ENCODE measurements at places on chromosomes 6 and 20.
A peak's percentile ranks its signal among the peaks of the same experiment; 100 is the strongest.

GRCh38 chr6:39279539-39279938 is 34.7 kb downstream of the KCNK17 start:
- DNase-seq, result no peak

DNA sequence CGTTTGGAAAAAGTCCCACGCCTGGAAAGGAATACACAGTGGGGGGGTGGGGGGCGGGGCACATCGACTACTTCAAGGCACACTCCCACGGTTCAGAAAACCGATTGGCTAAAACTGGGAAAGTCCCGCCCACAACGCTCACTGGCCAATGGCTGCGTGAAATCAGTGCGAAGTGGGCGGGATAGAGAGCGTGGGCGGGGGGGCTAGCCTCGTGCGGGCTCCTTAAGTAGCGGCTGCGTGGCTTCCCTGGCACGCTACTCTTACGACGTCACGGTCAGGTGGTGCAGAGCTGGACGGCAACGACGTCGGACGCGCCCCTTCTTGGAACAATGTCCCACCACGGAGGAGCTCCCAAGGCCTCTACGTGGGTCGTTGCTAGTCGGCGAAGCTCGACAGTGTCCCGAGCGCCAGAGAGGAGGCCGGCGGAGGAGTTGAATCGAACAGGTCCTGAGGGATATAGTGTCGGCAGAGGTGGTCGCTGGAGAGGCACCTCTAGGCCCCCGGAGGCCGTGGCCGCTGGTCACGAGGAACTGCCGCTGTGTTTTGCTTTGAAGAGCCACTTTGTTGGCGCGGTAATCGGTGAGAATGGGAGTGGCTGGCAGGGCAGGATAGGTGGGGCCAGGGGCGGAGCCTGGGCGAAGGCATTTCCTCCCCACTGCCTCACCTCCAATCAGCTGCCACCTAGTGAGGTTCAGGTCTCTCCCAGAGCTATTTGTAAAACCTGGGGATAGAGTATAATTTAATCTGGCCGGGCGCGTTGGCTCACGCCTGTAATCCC is at the start of gene DDX43:
TSS of gene DDX43 (plus strand) at position 252 of the 778 bp plus-strand sequence. CDS start at position 330, 78 bp downstream.
- DNase-seq, result no peak

DNA sequence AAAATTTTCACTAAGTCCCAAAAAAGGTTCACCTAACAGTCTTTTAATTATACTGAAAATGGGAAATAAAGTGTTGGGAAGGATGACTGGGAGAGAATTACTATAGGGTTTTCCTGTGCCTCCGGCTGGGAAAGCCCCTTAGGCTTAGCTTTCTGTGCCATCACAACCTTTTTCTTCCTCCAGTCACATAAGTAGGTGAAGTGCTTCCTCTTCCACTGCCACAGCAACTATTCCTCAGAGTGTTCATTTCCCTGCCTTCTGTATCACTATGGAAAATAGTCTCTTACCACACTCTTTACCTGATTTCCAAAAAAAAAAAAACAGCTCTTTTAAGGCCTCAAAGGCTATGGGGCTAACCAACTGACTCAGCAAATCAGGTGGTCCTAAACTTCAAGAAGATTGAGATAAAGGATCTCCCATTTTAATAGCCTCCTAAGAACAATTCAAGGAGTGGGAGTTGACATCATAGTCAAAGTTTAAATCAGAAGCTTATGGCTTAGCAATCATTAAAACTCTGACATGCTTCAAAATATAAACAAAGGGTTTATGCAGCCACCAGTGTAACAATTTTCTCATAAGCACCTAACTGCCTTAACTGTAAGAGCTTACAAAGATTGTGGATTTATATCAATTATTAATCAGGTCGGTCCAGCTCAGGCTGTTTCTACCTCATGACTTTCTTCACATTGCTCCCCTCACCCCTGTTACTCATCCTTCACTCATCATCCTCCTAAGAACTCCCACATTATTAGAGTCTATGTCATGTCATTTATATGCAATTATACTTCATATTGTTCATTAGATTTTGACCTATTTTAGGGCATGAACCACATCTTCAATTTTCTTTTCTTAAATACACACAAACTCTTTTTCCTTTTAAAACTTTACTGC is 95.3 kb downstream of the RNGTT start:
- DNase-seq, result no peak

DNA sequence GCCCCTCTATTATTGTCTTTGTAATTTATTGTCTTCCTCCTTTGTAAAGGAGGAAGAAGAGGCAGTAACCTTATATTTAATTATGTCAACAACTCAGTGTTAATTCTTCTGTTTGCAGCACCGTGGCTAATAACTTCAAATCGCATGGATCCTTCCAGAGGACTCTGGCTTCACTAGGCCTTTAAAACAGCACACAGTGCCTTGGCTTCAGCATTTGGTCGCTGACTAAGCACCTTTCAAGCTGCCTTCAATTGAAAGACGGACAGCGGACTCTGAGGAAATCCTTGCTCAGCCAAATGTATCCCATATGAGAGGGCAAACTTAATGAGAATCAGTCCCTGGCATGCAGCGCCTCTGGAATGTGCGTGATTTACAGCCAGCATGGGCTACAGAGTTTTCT is 64.2 kb downstream of the SGK1 start:
- DNase-seq, result no peak

DNA sequence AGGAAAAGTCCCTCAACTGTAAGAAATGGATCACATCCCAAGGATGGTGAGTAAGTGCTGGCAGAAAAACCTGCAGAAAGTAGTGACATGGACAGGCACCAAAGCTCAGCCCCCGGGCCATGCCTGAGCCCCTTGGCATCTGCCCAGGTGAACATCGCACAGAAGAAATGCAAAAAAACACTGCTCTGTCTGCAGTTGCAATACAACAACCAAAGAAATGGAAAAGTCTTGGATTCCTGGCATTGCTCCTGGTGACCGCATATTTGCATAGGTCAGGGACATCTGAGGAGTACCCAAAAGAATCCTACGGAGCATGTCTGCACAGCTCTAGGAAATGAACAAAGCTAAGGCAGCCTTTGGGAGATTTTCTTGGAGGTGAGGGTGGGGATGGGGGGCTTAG is 63.1 kb upstream of the PTPRT start:
- no peak for DNase-seq

DNA sequence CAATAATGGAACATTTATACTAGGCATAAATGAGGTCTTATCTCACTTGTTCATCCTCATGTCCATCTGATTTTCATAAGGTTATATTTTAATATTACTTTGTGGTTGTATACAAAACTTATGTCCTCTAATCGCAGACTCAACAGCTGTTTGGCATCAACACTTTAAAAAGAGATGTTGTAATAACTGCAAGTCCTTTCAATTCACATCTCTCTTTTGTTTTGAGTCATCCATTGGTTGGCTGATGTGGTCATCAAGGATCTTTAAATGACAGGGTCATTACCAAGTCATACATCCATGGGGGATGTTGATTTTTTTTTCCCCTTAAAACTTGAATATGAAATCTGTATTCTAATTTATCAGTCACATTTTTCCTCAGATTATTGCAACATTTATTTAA is 299.4 kb upstream of the NRSN1 start:
- peak; percentile 17 for DNase-seq

GRCh38 chr20:14820771-14821170 is 483.4 kb upstream of the FLRT3 start:
- no peak for DNase-seq

- DNase-seq, result no peak
Observed at GRCh38 chr6:41449399-41450245, 96.6 kb upstream of the FOXP4 start.

DNA sequence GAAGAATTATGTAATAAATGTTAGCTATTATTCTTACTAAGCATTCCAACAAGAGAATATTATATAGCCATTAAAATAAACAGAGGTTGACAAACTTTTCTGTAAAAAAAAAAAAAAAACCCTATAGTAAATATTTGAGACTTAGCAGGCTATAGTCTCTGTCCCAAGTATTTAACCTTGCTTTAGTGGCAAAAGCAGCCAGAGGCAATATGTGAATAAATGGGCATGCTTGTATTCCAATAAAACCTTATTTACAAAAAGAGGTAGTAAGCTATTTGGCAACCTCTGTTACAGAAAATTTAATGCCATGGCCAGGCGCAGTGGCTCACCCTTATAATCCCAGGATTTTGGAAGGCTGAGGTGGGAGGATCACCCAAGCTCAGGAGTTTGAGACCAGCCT is 14.6 kb downstream of the CDK5RAP1 start:
- DNase-seq, result no peak

DNA sequence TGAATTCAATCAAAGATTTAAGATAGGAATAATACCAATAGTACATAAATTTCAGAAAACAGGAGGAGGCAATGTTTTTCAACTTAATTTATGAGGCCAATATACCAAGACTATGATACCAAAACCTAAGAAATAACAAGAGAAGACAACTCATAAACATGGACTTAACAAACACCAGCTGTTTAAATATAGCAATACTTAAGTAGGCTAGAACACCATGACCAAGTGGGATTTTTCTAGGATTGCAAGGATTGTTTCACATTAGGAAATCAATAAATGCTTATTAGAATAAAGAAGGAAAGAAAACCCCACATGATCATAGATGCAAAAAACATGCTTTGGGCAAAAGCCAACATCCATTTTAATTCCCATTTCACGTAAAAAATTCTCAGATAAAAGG is 355.1 kb downstream of the EPM2A start:
- no peak for DNase-seq

- no peak for DNase-seq
Observed at GRCh38 chr6:98525860-98526259, 308.5 kb upstream of the POU3F2 start.

- no peak for DNase-seq
Observed at GRCh38 chr6:134730013-134730412, 219.9 kb downstream of the ALDH8A1 start.
